Activated naive CD8-positive, alpha-beta T cell treated with anti-CD3 and anti-CD28 coated beads, Interleukin-2, amount 50 U/mL, for 16 hours (primary cell): ENCODE measurements at places on chromosomes 4 and X.

- no peak for DNase-seq
These were observed 298.5 kb upstream of the BMP3 start for GRCh38 chr4:80732010-80732409.

DNA sequence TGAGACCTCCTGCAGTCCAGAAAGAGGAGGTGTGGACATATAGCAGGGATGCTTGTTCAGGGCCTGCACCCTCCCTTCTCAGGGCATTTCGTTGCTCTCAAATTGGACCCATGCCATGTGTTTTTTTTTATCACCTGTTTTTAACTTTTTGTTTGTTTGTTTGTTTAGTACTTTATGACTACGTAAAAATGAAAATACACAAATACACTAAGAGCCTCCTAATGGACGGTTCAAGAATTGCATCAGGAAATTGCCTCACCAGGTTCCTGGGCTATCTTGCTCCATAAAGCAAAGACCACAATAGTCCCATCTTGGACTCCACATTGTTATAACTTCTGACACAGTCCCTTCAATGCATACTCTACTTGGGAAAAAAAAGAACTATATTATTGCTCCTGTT, 1685.9 kb upstream of the TENM3 start:
- no peak for DNase-seq

GRCh38 chrX:43345166-43345565, 310.9 kb upstream of the MAOA start:
- DNase-seq, result no peak

DNA sequence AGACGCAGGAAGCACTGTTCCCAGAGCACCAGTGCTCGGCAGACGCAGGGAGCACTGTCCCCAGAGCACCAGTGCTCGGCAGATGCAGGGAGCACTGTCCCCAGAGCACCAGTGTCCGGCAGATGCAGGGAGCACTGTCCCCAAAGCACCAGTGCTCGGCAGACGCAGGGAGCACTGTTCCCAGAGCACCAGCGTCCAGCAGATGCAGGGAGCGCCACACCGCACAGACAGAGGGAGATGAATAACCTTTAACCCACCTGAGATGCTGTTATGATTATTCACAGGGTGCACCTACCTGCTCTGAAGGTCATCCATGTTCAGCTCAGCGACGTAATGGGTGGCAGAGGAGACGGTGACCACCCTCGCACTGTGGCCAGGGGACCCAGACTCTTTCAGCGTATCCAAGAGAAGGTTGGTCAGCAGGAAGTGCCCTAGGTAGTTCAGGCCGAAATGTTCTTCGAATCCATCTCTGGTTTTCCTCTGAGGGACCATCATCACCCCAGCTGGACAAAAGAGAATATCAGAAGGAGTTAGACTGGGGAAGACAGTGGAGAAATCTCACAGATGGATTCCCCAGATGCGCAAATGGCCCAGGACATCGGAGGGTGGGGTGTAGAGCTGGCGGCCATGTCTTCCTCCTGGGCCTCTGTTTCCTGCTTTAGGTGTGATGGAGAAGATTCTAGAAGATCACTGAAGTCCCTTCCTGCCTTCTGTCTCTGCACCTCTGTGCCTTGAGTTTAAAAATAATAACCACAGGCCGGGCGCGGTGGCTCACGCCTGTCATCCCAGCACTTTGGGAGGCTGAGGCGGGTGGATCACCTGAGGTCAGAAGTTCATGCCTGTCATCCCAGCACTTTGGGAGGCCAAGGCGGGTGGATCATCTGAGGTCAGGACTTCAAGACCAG, 234.1 kb downstream of the DHRSX start:
- no peak for DNase-seq

GRCh38 chr4:146359771-146360170, 145.4 kb downstream of the REELD1 start:
- DNase-seq, result no peak

- no peak for DNase-seq
These were observed 5.6 kb downstream of the PDE5A start for GRCh38 chr4:119623025-119623424.

DNA sequence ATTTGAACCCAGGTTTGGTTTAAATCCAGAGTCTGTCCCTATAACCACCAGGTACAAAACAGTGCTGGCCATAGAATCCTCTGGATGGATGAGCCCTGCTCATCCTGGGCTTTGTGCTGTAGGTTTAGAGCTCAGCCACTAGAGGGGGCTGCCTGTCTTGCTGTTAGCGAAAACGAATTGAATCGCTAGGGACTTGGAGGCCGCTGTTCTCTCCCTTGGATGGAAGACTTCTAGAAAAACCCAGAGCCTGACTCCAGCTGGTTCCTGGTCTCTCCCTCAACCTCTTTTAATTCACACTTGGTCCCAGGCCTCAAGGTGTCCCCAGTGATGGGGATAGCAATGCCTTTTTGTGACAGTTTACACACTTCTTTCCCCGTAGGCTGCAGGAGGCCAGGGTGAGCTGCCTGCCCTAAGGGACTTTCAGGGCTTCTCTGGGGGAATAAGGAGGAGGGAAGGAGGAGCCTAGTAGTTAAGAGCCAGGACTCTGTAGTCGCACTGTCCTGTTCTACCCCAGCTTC, 8.7 kb downstream of the RIPPLY1 start:
- peak; percentile 3 for DNase-seq

GRCh38 chr4:116400480-116400879, 684.9 kb downstream of the TRAM1L1 start:
- no peak for DNase-seq

DNA sequence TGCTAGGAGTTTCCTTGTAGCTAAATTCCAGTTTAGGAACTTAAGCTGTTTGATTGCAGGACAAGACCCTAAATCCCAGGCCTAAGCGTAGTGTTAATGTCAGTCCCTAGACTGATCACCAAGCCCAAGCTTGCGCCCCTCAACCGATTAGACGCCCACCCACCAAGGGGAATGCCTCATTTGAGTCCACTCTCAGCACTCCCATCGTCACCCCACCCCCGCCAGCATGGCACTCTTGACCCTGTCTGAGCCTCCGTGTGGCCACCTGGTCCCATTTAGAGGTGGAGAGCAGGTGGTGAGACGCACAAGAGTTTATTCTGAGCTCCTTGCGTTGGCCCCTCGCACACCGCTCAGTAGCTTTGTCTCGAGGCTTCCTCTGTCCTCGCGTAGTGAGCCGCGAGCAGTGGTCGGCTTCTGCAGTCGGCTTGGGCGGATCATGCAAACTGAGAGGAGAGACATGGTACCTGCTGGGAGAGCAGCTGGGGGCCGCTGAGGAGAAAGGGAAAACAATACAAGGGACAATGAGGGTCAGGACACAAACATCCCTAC, 48.5 kb upstream of the ZNF157 start:
- DNase-seq, result no peak

DNA sequence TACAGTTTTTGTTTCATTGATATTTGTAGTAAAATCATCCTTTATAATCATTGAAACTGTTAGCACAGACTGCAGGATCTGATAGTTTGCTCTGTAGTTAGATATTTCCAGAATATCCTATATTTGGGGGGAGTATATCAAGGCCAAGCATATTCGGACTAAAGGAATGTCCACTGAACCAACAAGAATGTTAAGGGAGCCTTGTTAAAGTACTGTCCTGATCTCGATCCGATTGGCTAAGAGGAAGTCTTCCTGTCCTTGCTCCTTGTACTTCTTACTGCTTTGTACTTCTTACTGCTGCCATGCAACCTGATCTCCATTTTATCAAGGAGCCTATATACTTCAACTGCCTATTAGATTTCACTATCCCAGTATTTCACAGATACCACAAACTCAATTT, 449.3 kb downstream of the RPA4 start:
- DNase-seq, result no peak

- DNase-seq, result no peak
These were observed 25.5 kb downstream of the GPAT3 start for GRCh38 chr4:83561381-83561780.

DNA sequence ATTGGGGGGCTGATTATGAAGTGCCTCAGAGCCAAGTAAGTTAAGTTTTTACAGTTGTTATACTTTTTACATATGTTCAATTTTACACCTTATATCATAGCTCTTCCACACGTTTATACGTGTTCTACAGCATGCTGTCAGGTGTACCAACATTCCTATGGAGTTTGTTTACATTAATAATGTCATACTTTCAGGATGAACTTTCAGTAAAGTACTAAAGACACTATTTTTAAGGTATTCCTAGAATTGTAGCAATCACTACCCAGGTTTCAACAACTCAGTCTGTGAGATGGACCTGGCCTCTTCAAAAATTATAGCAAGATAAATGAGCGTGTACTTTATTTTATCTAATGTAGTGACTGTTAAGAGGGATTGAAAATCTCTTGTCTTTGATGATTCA, 92.6 kb downstream of the PTPN13 start:
- DNase-seq, result no peak

- no peak for DNase-seq
These were observed 59.3 kb downstream of the WDFY3 start for GRCh38 chr4:84907145-84907544.

DNA sequence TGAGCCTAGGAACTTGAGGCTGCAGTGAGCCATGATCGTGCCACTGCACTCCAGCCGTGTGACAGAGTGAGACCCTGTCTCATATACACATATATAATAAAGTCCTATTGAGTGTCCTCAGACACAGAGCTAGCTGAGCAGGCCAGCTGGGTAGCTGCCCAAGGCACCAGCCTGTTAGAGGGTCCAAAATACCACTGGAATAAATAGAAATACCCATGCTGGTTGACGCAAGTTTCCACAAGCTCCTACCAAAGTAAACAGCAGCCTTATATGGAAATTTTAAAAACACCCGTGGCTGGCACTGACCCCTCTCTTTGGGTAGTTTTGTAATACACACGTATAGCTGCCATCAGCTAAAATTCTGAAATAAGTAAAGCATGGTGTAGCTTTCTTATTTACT, 348.6 kb downstream of the BCOR start:
- DNase-seq, result no peak

- no peak for DNase-seq
These were observed 35.7 kb downstream of the FANCB start for GRCh38 chrX:14837155-14837554.

DNA sequence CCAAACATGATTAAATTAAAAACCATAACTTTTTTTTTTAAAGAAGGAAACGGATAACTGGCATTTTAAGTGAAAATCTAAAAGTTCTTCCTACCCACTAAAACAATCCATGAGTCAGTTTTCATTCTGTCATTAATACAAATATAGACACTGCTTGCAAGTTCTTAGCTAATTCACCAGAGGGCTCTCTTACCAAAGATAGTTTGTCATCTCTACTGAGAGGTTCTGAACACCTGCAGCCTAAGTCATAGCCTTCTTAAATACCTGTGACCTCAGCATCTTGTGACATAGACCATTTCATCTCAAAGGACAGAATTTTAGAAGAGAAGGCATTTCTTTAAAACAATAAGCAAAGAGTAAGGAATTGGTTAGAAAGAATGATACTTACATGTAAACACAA, 65.3 kb upstream of the FAM120C start:
- DNase-seq, result no peak

DNA sequence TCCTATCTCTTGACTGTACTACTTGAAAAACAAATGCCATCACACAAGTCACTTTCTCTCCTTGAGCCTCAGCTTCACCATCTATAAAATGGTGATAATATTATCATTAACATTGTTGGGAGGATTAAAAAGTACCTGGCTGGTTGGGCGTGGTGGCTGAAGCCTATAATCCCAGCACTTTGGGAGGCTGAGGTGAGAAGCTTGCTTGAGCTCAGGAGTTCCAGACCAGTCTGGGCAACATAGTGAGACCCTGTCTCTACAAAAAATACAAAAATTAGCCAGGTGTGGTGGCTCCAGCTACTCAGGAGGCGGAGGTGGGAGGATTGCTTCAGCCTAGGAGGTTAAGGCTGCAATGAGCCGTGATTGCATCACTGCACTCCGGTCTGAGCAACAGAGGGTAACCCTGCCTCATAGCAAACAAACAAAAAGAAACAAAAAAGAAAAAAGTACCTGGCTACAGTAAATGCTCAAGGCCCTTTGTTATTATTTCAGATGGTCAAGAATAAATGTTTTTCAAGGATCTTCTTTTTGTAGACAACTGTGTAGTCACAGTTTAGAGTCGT, 120.3 kb downstream of the CHRNA9 start:
- no peak for DNase-seq

- no peak for DNase-seq
These were observed 261.8 kb downstream of the DHX15 start for GRCh38 chr4:24322511-24322910.

DNA sequence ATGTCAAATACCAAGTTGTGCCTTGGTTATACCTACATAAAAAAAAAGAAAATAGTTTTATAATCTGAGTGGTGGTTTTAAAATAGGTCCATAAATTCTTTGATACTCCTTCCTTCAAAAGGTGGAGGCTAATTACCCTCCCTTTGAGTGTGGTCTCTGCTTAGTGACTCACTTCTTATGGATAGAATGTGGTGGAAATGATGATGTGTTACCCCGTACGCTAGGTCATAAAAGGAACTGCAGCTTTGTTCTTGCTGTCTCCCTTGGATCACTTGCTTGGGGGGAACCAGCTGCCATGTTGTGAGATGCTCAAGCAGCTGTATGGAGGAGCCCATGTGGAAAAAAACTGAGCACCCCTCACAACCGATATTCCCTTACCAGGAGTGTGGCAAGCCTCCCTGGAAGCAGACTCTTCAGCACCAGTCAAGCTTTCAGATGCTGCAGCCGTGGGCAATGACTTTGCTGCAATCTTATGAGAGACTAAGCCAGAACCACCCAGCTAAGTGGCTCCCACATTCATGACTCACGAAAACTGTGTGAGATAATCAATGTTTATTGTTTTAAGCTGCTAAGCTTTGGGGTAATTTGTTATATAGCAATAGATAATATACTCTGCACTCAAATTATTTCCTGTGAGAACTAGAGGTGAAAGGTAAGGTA, 195.0 kb upstream of the GATB start:
- DNase-seq, result no peak

GRCh38 chrX:36431819-36432218, 512.3 kb downstream of the CFAP47 start:
- DNase-seq, result no peak

DNA sequence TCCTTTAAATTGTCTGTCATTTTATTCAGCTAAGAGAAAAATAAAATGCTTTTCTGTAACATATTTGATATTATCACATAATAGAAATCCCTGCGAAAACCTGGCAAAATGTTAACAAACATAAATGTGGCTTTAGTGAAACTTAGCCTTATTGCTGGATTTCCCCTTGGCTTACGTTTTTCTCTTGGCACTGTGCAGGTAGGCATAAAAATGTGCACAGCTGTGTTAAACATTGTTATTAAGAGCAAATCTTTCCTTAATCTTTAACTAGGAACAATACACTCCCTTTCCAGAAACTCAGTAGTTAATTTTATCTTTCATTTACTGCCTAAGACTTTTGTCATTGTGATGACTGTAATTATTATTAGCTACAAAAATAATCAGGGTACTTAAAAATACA, 202.4 kb upstream of the GNPDA2 start:
- no peak for DNase-seq

DNA sequence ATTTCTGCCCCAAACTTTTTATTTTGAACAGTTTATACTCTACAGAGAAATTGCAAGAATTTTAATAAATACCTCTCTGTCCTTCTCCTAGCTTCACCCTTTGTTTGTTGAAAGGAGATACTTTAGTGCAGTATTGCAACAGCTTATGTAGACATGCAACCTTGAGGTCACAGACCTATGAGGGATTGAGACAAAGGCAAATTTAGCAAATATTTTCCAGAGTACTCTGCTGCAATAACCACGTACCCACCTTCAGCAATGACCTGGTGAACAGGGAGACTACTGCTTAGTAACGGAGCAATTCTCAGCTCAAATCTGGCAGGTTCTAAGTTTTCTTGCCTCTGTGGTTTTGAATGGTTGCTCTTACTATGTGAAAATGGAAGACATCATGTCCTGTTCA, 13.2 kb downstream of the FGA start:
- no peak for DNase-seq
